ENCODE measurements at places on chromosomes 12 and 14.

DNA sequence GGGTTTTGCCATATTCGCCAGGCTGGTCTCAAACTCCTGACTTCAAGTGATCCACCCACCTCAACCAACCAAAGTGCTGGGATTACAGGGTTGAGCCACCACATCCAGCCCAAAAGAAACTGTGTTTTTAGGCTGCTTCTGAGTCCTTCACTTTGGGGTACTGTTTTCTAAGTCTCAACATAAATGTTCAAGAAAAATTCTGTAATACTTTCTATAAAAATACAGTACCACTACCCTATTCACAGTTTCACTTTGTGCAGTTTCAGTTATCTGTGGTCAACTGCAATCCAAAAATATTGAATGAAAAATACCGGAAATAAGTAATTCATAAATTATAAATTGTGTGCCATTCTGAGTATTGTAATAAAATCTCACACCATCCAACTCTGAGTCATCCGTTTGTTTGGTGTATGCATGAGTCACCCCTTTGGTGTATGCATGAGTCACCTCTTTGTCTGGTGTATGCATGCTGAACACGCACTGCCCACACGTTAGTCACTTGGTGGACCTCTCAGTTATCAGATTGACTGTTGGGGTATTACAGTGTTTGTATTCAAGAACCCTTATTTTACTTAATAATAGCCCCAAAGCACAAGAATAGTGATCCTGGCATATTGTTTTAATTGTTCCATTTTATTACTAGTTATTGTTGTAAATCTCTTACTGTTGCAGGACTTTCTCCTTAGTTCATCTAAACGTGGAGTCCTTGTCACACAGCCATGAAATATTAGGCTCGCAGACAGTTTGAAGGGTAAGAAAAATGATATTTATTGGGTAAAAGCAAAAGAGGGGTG lies 190.2 kb downstream of the FSCB start:
- DNase-seq = no peak

- DNase-seq = no peak
These were observed 50.0 kb downstream of the SPRING1 start for GRCh38 chr12:116687888-116688287.

- no peak for DNase-seq
These were observed 290.9 kb downstream of the LRIG3 start for GRCh38 chr12:58629376-58629775.

GRCh38 chr14:64654246-64654900 lies 49.9 kb upstream of the PLEKHG3 start:
- no peak for DNase-seq

GRCh38 chr12:6113691-6114475 lies 10.6 kb downstream of the VWF start:
- no peak for DNase-seq

GRCh38 chr12:124503305-124503704 lies 64.1 kb downstream of the NCOR2 start:
- no peak for DNase-seq

DNA sequence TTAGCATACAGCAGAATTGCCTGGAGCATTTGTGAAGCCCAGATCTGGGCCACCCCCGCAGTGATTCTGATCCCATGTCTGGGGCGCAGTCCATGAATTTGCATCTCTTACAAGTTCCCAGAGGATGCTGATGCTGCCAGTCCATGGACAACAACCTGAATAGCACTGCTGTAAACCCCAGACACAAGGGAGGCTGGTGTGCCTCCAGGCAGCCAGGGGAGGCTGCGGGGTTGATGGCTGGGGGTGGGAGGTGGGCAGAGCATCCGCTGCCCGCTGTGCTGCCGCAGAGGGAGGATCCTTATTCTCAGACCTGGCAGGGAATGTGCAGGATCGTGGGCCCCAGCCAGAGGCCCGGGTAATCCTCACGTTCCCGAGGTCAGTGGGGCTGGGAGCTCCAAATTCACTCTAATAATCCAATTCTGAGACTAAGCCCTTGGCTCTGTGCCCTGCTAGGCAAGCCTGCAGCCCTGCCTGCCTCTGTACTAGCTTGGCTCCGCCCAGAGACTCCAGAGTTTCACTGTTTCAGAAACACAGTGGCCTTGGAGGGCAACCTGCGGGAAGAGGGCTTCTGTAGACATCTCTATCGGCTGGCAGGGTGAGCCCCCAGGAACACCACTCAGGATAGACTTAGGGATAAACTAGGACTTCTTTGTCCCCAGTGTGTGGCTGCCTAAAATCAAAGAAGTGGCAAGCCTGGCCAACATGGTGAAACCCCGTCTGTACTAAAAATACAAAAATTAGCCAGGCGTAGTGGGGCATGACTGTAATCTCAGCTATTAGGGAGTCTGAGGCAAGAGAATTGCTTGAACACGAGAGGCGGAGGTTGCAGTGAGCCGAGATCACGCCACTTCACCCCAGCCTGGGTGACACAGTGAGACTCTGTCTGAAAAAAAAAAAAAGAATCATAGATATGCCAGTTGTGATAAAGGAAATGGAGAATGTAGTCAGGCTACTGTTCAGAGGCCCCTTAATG lies 17.8 kb upstream of the MLEC start:
- no peak for DNase-seq

DNA sequence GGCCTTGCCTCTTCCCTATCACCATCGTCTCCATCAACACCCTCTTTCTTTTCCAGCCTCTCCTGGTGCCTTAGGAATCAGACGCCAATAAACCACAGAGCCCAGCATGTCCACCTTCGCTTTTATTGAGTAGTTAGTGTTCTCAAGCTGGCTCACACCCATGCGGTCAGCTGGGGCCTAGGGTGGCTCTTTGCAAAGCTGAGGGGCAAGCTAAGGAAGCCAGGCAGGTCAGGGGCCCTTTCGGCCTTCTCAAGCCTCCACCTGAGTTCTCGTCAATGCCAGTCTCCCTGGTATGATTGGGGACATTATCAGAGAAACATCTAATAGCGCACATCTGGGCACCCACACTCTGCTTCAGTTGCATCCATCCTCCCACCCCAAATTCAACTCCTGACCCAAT lies 737 bp upstream of the TEX52 start:
- no peak for DNase-seq

DNA sequence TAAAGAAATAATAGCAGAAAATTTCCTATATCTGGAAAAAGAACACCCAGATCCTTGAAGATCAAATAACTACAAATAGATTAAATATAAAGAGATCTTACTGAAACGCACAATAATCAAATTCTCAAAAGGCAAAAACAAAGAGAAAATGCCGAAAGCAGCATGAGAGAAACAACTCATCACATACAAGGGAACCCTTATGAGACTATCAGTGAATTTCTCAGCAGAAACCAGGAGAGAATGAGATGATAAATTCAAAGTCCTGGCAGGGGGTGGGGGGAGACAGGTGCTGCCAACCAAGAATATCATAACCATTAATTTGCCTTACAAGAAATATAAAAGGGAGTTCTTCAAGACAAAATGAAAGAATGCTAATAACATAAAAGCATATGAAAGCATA lies 73.7 kb downstream of the CEP128 start:
- DNase-seq = no peak

- no peak for DNase-seq
These were observed 196.3 kb downstream of the EPS8 start for GRCh38 chr12:15592934-15593333.

GRCh38 chr14:93675651-93676050 lies 112.6 kb downstream of the PRIMA1 start:
- DNase-seq = no peak

GRCh38 chr12:122721057-122721545 lies 4.5 kb upstream of the HCAR3 start:
- no peak for DNase-seq

DNA sequence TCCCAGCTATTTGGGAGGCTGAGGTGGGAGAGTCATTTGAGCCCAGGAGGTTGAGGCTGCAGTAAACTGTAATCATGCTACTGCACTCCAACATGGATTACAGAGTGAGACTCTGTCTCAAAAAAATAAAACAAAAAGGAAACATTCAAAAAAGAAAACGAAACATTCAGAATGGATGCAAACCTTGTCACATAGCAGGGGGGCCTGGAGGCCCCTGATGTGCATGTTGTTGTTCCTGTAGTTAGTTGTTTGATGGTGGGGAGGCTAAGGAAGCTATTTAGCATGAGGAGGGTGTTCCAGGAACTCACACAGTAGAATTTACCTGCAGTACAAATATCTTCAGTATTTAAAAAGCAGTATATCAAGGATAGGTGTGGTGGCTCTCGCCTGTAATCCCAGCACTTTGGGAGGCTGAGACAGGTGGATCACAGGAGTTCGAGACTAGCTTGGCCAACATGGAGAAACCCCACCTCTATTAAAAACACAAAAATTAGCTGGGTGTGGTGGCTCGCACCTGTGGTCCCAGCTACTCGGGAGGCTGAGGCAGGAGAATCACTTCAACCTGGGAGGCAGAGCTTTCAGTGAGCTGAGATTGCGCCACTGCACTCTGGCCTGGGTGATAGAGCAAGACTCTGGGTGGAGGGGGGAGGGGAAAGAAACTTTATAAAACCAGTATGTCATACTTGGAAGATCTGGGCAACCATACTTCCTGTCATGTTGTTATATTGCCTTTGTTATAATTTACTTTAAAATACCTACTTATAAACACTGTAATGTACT lies 17.6 kb upstream of the AEBP2 start:
- no peak for DNase-seq

DNA sequence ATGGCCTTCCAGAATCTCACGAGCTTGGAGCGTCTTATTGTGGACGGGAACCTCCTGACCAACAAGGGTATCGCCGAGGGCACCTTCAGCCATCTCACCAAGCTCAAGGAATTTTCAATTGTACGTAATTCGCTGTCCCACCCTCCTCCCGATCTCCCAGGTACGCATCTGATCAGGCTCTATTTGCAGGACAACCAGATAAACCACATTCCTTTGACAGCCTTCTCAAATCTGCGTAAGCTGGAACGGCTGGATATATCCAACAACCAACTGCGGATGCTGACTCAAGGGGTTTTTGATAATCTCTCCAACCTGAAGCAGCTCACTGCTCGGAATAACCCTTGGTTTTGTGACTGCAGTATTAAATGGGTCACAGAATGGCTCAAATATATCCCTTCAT lies 92.2 kb downstream of the FLRT2 start:
- DNase-seq = no peak

GRCh38 chr12:28866715-28867503 lies 282.2 kb upstream of the FAR2 start:
- DNase-seq = no peak

- no peak for DNase-seq
These were observed at the start of gene OR4K5 for GRCh38 chr14:19920021-19920657. OR4K5 (plus strand) TSS chr14:19920607; CDS start chr14:19920607, 0 bp downstream.

DNA sequence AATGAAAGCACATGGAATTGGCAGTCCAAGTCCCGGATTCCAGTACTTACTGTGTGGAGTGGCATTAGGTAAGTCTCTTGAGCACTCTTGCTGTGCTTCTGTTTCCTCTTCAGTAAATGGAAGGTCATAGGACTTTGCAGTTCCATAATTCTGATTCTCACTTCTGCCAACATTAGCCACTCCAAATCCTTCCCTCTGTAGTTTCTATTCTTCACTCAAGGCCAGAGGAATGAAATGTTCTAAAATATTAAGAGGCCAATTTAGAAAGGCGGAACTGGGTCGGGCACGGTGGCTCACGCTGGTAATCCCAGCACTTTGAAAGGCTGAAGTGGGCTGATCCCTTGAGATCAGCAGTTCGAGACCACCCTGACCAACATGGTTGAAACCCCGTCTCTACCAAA lies 19.8 kb upstream of the SLC5A8 start:
- no peak for DNase-seq

DNA sequence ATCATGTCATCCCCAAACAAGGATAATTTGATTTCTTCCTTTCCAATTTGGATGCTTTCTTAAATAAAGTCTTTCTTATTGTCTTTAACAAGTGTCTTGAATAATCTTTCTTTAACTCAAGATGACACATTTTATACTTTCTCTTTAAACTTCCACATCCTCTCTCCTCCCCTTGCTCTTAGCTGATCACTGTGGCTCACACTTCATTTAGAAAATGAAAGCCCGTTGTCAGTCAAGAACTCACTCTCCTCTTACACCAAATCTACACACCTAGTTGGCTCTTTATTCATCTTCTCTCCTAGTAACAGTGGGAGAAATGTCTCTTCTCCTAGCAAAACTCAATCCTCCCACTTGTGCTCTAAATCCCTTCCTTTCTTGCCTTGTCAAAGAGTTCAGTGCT lies 10.4 kb upstream of the RMST start:
- DNase-seq = no peak

DNA sequence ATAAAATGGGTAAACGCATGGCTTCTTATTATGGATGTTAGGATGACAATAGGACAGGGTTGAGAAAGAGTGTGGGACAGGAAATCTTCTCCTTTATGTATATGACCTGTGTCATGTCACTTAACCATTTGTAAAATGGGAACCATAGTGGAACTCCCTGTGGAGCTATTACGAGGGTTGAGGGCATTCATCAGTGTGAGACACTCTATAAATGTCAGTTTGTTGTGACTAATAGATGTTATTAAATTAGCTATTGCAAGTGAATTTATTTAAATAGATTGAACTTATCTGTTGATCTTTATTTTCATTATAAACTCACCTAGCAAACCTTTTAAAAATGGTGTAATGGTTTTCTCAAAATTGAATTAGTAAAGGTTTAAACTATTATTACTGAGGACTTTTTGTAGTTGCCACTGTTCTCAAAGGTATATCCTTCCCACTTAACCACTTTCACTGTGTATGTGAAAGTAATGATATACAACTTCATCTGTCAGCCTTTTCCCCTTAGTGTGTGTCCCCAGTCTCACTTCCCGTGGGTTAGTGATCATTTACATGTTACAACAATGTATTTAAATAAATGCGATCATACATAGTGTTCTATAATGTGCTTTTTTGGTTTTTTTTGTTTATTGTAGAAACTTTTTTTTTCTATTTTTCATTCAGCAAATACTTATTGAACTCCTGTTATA lies 17.1 kb downstream of the HELB start:
- DNase-seq = no peak

- DNase-seq = no peak
These were observed 13.0 kb downstream of the PARP2 start for GRCh38 chr14:20356422-20356821.

DNA sequence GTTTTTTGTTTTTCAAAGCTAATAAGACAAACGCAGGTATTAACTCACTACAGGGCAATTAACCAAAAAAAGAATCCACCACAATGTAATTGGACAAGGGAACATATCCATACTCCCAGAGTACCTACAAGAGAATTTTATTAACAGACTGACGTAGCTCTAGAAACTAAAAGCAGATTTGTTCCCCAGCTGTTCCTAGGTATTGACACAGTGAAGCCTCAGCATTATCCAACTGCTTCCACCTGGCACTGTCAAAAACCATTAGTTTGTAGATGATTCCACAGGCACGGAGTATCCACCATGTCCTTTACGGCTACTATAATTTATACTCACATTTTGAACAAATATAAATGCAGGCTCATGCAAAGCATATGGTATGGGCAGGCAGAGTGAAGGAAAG lies 22.3 kb downstream of the PPM1H start:
- no peak for DNase-seq

GRCh38 chr12:29451888-29452287 lies 45.6 kb downstream of the OVCH1 start:
- DNase-seq = no peak

DNA sequence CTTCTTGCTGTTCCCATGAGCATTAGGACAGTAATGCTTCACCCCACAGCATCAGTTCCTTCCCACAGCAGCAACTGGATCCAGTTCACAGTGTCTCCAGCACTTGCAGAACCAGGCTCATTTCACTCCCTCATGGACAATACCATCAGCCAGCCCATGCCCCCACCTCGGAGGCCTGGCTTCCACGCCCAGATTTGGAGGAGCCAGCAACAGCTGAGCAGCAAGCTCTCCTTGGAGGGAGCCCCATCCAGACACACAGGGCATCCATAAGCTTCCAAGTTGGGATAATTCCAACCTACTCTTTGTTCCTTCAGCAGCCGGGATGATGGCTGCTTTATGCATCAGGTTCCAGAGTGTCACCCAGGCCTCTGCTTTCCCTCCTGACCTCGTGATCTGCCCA lies 250.0 kb downstream of the GLT1D1 start:
- DNase-seq = no peak
